ENCODE measurements at places on chromosomes 13 and 19.

DNA sequence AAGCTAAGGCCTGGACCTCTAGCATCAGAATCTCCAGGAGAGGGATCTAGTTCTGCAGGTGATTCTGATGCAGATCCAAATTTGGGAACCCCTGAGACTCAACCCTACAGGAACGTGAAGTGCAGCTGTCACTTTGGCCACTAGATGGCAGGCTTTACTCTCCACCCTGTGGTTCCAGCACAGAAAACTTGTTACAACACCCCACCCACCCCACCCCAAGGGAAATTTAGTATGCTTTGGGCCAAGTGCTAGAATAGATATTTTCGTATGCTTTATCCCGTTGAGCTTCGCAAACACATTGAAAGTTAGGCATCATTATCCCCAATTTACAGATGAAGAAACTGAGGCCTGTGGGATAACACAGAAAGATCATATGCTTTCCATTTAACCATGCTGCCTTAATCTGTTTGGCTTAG is 232.0 kb downstream of the B3GLCT start:
- DNase-seq, result peak; percentile 28

GRCh38 chr19:11410682-11411081 is 8.4 kb downstream of the RGL3 start:
- DNase-seq, result no peak

GRCh38 chr19:19782783-19783182 is 38.8 kb downstream of the ZNF506 start:
- DNase-seq, result no peak

DNA sequence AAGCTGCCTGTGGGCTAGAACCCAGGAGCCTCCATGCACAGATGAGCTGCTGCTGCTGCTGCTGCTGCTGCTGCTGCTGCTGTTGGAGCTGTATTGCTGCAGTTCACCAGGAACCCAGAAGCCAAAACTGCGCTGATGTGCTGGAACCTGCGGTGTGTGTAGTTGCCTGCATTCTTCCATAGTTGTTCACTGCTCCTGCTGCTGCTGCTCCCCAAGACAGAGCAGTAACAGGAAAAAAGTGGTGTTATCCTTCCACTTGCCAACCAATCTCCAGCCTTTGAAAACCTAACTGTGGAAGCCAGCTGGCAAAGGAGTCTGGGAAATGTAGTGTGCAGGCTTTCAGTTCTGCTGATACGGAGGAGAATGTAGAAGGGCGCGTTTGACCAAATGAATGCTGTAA is 37.9 kb downstream of the ARHGAP35 start:
- DNase-seq, result no peak

GRCh38 chr19:35592226-35592625 is 6.3 kb downstream of the PMIS2 start:
- no peak for DNase-seq

GRCh38 chr13:24724714-24725113 is 39.3 kb upstream of the RNF17 start:
- no peak for DNase-seq

DNA sequence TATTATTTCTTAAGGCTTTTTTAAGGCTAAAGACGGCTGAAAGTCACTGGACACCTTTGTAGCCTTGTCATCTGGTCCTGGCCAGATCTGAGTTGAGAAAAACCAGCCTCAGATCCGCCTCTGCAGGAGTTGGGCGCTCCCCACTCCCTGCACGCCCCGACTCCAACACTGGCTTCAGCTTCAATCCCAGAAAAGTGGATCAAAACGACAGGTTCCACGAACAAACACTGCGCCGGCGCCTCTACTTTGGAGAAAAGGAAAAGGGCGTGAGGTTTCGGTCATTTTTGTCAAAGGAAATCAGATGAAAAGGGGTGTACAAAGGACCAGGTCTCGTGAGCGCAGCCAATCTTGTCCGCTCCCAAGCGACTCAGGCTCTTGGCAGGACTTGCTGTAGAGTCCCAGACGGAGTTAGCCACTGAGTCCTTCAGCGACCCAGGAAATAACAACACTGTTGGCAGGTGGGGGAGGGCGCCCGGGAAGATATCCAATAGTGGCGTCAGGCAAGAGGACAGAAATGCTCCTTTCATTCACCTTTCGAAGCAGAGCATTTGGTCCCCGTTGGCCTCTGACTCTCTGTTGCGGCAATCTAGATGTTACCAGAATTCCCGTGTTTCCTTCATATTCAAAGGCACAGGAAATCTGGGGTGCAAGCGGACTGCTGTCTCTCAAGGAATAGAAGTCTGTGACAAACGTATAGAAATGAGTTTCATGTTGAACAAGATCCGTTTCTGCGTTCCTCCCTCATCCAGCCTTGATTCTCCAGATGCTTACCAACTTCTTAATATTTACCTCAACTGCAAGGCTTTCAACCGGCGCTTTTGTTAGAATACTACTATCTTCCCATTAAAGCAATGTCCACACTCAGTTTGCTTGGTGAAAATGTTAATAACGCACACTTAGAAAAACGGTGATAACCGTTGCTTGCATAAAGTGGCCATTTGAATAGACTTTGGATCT is 1.8 kb upstream of the CCNA1 start:
- no peak for DNase-seq

- DNase-seq, result no peak
Measured at GRCh38 chr13:65582160-65582559, 1648.0 kb downstream of the PCDH9 start.

DNA sequence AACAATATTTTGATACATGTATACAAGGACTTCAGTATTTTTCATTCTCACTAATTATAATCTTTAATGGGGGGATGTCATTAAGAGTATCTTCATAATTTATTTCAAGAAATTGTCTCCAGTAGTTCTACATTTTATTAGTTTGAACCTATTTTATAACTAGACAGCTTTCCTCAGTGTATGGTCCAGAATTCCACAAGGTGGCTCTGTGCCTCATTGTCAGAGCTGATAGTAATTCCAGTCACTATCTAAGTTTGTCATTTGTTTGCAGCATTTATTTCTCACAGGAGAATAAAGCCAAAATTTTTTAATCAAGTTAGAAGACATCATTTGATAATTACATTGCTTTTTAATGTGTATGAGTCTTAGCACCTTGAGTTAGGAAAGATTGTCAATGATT is 1633.0 kb upstream of the PCDH20 start:
- no peak for DNase-seq

DNA sequence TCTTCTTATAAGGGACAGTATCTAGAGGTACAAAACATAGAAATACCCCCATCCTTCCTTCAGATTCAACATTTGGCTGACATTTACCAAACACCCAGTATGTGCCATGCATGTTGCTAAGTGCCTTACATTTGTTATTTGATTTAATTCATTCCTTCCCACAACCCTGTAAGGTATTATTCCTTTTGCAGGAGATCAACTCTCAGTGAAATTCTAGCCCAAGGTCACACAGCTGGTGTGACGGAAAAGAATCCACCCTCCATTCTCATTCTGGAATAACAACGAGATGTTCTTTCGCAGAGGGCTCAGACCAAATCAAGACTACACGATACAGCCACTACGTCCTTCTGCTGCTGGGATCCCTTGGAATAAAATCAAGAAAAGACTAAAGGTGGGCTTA is 67.8 kb downstream of the C13orf42 start:
- no peak for DNase-seq

- no peak for DNase-seq
Measured at GRCh38 chr13:101838323-101838722, 385.8 kb downstream of the ITGBL1 start.

DNA sequence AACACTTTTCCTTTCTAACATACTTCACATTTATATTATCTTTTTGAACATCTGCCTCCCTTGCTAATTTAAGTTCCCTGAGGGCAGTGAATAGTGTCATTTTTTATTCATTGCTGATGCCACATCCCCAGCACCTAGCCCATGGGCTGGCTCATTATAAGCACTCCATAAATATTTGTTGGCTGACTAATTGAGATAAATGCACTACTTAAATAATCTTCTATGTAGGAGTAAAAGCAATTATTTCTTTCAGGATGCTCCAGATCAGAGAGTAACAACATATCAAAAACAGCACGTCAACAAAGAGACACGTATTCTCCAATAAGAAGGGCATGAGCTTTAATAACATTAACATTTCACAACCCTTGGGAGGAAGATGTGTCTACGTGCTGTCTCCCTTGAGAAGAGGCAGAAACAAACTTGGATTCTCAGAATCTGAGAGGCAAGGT is 228.2 kb downstream of the LHFPL6 start:
- DNase-seq, result no peak

DNA sequence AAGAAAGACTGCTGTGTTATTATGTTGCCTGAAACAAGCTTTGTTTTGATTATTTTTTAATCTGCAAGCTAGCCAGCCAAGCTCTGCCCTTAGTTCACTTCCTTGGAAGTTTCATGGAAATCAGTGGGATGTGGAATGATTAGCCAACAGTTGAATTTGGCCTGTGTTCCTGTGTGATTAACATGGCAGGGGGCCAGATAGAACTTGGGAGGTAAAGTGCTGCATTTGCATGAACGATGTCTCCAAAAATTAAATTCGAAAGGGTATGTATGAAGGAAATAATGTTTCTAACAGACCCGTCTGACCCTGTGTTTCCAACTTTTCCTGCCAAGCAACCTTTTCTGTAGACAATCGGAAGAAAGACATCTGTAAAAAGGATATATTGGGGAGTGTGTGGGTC is 32.2 kb downstream of the UFM1 start:
- no peak for DNase-seq

- no peak for DNase-seq
Measured at GRCh38 chr19:48551437-48552302, at the start of gene SULT2B1. Gene SULT2B1, plus strand, starts transcription at chr19:48552172. Its CDS starts 81 bp downstream, at chr19:48552253.

GRCh38 chr13:58949646-58950045 is 1214.1 kb downstream of the DIAPH3 start:
- no peak for DNase-seq

DNA sequence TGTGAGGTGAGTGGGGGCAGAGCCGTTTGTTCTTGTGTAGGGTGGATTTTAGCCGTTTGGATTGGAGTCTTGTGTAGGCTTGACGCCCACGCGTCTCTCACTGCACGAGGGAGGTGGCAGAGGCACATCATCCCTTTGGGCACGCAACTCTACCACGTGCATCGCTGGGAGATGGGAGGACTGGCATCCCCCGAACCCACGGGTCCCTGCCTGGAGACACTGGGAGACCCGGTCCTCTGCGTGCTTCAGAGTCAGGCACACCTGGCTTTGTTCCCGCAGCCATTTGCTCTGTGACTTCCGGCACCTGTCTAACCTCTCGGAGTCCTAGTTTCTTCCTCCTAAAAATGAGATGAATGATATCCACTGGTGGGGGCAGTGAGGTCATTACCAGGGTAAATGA is 6.4 kb downstream of the ARHGEF7 start:
- DNase-seq, result no peak

GRCh38 chr19:1644070-1644469 is 8.3 kb downstream of the TCF3 start:
- no peak for DNase-seq

DNA sequence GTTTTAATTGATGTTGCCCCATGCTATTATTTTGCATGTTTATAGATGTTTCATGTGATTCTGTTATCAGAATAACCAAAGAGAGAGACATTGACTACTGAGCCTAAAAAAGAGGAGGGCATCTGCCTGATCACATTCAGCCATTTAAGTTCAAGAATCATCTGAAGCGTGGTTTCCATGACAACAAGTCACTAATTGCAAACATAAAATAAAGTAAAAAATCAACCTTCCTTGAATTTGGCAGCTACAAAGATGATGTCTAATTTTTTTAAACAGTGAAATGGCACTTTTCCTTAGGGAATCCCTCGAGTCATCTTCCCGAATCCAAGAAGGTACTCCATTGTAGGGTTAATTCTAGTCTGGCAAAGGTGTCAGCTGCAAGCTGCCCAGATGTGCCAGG is 884.2 kb downstream of the DIAPH3 start:
- no peak for DNase-seq

GRCh38 chr13:49450105-49450819 is 6.2 kb downstream of the SETDB2 start:
- no peak for DNase-seq

GRCh38 chr13:97120976-97121375 is 101.2 kb upstream of the MBNL2 start:
- DNase-seq, result no peak

GRCh38 chr19:16075430-16076153 is 703 bp upstream of the TPM4 start:
- DNase-seq, result no peak

DNA sequence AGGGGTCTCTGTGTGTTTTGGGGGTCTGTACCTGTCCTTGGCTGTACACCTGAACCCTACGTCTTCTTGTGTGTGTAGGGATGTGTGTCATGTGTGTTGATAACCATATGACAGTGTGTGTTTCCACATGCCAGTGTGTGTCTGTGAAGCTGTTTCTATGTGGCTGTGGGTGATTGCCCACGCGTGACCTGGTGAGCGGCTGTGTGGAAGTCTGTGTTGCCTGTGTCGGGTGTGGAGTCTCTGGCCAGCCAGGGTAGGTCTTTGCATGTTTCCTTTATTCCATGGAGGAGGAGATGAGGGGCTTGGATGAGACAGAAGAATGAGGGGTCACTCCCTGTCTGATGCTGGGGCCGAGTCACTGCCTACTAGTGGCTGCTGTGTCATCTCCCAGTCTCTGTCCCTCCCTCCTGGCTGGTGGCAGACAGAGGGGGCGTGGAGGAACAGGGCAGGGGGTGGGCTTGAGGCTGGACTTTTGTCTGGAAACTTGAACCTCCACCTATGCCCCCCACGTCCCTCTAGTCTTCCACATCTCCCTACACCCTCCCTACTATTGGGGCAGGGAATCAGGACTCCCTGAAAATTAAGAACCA is 2.8 kb upstream of the FOSB start:
- DNase-seq, result no peak

GRCh38 chr19:23509686-23510450 is 114.6 kb upstream of the ZNF91 start:
- DNase-seq, result no peak

GRCh38 chr13:29855009-29855408 is 4.6 kb upstream of the UBL3 start:
- DNase-seq, result no peak

DNA sequence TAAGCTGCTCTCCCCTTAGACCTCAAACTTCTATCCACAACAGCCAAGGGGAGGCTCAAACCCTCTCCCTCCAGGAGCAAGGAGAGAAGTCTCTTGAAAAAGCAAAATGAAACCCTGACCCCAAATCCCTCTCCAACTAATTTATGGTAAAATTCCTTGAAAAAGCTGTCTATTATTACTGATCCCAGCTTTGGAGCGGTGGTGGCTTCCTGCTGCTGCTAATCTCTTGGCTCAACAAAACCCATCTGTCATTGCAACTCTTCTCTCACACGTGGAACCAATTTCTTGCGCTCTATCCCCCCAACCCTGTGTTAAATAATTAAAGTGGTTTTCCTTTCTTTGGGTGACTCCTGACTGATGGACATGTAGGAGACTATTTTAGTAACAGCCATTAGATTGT is 64.1 kb upstream of the OXGR1 start:
- DNase-seq, result no peak

DNA sequence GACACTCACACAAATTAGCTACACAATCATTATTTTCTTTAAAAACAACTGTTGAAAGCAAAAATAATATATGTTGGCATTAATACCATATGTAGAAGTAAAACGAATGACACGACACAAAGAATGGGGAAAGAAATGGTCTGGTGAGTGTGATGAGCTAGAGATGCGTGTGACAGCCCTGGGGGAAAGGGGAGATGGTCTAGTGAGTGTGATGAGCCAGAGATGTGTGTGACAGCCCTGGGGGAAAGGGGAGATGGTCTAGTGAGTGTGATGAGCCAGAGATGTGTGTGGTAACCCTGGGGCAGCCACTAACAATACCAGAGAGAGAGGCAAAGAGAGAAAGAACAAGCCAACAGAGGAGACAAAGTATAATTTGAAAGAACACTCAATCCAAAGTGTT is 22.3 kb upstream of the LAMP1 start:
- DNase-seq, result no peak

GRCh38 chr13:34757441-34757840 is 184.6 kb upstream of the NBEA start:
- no peak for DNase-seq

- no peak for DNase-seq
Measured at GRCh38 chr13:75579529-75579928, 29.9 kb downstream of the UCHL3 start.

All from stimulated activated CD8-positive, alpha-beta memory T cell treated with anti-CD3 and anti-CD28 coated beads, Interleukin-7, amount 100 ng/mL, for 1 hour (primary cell).